NCI-H2081 treated with DMSO at 0.1 percent for 48 hours (cell line): ENCODE measurements at places on chromosomes 11 and 22.

DNA sequence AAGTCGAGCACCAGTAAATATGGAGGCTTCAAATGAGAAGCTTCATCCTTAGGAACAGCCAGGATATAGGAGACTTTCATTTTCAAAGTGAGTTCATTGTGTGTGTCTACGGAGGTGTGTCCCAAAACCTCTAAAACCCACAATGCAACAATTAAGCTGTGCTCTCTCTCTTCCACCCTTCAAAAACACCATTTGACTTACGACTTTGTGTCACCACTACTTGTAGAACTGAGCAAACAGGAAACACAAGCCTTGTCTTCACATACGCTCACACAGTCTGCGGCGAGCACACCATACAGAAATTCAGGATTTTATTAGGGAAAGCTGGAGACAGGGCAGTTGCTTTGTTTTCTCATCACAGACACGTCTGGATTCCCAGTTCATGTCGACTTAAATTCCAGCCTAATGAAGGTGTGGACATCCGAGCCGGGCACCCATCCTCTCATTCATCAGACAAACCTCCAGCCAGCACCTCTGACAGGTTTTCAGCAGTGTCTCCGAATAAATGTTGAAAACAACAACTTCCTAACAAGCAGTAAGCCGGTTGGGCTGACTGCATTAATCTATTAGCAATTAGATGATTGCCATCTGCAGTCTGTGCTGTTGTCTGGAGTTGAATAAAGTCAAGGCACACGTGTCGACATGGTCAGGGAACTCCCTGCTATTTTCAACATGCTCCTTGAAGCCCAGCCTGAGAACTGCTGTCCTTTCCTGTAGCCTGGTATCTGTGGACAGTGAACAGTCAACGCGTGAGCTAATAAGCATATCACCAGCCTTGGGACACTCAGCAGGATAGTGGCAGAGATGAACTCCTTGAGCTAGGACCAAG is 1411.1 kb downstream of the BRD1 start:
- DNase-seq: no peak

GRCh38 chr11:56841210-56841810 is 92.8 kb upstream of the OR9G4 start:
- DNase-seq: no peak

DNA sequence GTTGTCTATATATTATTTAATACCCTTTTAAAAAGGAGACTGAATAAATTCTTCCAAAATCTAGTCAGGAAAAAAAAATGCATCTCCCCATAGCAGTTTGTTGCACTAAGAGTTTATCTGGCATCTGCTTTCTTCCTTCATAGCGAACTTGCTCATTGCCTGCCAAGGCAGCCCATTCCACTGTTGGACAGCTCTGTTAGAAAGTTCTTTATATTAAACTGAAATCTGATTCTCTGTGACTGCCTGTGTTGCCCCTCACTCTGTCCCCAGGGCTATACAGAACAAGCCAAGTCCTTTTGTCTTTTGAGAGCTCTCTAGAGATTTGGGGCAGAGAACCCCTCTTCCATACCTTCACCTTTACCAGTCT is 3.3 kb upstream of the CHRDL2 start:
- no peak for DNase-seq

DNA sequence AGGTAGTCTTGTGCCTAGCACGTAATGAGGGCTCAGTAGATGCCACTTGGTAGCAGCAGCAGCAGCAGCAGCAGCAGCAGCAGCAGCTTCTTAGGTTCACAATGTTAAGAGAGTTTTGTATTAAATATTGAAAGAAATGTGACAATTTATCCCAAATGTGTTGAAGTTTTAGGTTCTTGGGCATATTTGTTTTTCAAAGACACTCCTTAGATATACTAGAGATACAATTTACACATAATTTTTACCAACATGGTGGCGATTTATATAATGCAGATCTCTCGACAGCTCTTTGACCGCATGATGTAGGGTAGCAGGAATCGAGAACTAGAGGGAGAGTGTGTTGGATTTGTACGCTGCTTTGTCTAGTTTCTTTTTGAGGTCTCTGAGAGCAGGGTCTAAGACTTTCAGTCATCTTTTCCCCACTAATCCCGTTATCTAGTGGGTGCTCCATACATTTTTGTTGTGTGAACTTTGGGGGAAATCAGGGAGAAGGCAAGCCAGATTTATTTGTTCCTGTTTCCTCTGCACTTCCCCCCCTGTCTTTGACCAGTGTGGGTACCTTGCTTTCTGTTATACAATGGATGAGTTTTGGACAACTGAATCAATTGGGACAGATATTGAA is 1.4 kb downstream of the FDX1 start:
- DNase-seq: no peak

DNA sequence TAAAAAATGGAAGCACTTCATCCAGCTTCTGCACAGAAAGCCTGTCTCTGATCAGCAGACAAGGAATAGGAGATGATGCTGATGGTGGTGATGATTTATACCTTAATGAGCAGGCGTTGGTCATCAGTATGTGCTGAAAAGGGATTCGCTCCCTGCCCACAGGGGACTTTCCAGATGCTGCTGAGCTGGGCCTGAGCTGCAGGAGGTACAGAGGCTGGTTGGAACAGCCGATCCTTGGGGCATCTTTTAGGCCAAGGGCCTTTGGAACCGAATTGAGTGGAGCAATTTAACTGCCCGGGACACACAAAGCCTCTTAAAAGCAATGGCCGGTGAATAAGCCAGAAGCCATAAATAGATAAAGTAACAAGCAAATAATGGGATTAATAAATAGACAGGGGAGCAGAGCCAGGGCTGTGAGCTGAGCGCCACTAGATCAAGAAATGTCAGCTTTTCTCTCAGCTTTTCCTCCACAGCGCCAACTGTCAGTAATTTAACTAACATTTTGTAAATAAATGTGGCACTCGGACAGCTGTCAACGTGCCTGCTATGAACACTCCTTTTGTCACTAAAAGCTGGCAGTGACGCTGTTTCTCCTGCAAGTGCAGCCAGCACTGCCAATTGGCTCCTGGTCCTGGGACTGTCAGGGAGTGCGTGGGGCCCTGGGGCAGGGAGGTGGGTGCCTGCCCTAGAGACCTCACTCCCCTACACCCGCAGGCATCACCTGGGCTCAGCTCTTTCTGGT is 562.3 kb downstream of the NTM start:
- no peak for DNase-seq

DNA sequence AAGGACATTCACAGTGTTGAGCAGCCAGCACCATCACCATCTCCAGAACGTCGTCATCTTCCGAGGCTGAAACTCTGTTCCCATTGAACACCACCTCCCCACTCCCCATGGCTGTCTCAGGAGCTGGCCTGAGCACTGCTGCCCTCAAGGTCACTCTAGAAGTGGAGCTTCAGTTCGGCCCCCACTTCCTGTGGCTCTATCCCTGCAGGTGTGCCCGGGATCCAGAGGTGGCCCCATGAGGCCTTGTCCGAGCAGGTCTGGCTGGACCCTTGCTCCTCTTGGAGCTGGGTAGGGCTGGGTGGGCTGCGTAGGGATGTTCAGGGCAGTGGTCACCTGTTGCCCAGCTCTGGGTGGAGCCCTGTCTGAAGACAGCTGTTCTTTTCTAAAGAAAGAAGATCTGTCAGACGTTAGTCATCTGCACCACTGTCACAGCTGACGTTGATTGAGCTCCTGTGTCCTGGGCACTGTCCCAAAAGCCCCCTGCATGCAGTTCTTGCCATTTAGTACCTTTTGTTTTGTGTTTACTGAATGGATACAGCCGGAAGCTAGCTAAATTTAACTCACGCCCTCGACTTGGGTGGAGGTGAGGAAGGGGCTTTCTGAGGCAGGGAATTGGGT is 75.5 kb upstream of the CLDN5 start:
- no peak for DNase-seq

DNA sequence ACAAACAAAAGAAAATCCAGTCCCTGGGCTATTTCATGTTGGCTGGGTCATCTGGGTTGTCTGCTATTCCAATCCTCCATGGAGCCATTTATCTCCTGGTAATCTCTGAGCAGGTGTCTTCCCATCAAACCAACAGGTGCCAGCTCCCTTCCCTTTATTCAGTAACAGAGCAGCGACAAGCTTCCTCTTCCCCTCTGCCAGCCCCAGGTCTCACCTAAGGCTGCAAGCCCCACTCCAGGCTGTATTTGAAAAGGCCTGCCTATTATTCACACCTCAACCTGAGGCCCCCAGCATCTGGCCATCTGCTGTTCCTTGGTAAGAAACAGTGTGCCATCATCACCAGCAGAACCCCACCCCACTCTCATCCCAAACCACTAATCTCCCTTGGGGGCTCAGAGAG is 436.2 kb downstream of the BUD13 start:
- DNase-seq: no peak

- no peak for DNase-seq
Observed at GRCh38 chr11:64764753-64765152, 5.0 kb upstream of the PYGM start.

DNA sequence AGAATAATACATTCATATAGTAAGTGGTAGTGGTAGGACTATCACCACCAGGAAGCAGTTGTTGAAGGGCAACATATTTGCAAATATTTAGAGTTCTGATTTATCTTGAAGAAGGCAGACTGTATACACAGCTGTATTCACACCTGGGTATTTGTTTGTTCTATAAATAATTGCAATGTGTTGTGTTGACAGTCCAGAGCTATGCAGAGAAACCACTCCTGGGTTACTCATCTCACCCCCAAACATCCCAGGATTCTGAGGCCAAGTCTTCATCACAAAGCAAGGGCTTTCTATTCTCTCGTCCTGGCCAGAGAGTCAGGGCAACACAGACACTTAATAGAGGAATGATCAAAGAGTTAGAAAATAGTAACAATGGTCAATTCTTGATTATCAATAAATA is 102.1 kb upstream of the FAT3 start:
- DNase-seq: no peak

GRCh38 chr11:353179-353873 is 16.0 kb upstream of the B4GALNT4 start:
- DNase-seq: no peak

DNA sequence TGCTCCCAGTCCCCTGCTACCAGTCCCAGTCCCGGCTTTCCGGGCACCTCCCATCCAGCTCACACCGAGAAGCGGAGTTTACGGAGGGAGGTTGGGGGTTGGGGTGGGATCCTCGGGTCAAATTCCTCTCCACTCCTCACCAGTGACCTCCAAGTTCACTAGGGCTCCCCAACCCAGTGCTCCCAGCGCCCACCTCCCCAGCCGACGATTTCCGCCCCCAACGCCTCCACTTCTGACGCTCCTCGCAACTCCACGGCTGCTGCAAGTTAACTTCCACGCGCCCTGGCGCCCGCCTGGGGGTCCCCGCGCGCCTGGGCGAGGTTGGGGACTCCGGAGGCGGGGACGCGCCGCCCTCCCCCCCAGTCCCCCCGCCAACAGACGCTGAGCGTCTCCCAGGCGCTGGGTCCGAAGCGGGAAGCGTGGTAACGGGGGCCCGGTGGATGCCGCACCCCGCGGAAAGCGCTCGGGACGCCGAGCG is 526 bp downstream of the TPST2 start:
- no peak for DNase-seq

- DNase-seq: no peak
Observed at GRCh38 chr11:69187540-69188065, 31.9 kb downstream of the SMIM38 start.

DNA sequence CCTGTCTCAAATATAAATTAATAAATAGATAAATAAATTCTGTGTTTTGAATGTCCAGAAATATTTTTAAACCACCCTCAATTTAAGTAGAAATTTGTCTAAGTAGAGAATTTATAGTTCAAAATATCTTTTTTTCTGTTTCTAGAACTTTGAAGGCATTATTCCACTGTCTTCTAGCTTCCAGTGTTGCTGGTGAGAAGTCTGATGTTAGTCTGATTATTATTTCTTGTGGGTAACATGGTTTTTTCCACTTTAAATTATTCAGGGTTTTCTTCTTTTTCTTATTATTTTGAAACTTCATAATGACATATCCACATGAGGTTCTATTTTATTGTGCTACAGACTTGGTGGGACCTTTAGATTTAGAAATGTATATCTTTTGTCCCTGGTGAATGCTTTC is 46.4 kb upstream of the HEPHL1 start:
- DNase-seq: no peak

DNA sequence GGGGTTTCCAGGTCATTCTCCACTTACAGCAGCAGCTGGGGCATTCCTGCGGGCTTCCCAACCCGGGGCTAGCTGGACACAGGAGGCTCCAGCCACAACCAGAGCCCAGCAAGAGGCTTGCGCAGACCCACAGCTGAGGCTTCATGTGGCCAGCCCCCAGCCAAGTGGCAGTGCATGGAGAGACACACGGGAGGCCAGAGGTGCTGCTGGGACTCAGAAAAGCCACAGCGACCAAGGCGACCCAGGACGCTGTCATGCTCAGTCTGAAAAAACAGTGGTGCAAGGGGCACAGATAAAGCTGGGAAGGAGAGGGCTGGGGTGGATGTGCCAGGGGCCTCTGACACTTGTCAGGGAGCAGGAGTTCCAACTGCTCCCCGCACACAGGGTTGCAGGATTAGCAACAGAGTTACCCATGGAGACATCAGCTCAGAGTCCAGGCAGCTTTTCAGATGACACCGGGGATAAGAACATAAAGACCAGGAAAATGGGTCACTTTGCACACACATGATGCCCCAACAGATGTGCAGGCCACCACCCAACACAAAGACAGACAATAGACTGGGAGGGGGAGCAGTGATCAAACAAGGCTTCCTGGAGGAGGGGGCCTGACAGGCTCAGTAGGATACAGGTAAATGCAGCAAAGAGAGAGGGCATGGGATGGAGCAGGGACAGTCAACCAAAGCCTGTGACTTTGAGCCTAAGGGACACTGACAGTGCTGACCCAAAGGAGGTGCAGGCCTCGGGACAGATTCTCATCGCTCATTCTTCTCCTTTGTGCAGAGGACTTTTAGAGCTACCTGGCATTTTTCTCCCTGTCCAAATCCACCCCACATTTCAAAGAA is 6.9 kb upstream of the NEAT1 start:
- DNase-seq: no peak

DNA sequence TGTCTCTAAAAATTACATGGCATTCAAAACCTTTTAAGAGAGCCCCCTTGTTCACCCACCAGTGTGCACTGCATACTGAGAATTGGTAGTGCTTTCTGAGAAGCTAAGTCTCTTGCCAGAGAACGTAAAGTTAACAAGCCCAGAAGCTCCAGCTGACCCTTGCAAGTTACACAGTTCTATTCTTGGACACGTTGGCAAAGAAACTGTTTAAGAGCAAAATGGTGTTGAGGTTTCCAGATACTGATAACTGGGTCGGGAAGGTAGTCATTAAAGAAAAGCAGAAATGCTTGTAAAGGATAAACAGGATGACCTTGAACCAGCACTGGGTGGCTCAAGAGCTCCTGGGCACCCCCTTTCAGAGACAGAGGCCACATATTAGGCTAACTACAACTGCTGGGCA is 284.8 kb downstream of the CADM1 start:
- DNase-seq: no peak

DNA sequence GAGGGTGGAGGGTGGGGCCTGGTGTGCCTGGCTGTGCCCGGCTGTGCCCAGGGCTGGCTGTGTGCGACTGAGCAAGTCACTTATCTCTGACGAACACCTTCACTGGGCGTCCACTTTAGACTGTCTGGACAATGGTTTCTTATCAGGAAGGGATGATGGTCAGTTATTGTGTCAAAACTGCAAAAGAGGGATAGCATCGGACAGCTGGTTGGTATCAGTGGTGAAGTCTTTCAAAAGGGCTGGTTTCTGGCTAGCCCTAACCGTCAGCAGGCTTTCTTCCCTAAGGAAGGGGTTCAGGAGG is 4.1 kb upstream of the MGAT3 start:
- no peak for DNase-seq

GRCh38 chr22:42978453-42979103 is 36.4 kb downstream of the PACSIN2 start:
- DNase-seq: no peak

GRCh38 chr11:122717264-122717867 is 61.8 kb downstream of the UBASH3B start:
- DNase-seq: no peak
